Activated CD4-positive, alpha-beta memory T cell treated with anti-CD3 and anti-CD28 coated beads, Interleukin-2, amount 10 ng/mL, durations not matched to agents 7 days and 5 days (primary cell): ENCODE measurements at places on chromosomes 3 and 15.
A peak's percentile ranks its signal among the peaks of the same experiment; 100 is the strongest.

- peaks cover 26% of the 10 kb centered on the region for H3K4me1 ChIP-seq
- no peak overlapping the region for H3K27ac ChIP-seq
- DNase-seq: no peak
- no peaks in the 10 kb centered on the region for H3K36me3 ChIP-seq
- peaks cover 13% of the 10 kb centered on the region for H3K27me3 ChIP-seq
- H3K4me3 ChIP-seq: no peak overlapping the region
These were observed 2.7 kb downstream of the PCBP4 start for GRCh38 chr3:51964521-51964920.

GRCh38 chr3:148202386-148202785 is 495.3 kb upstream of the AGTR1 start:
- H3K4me1 ChIP-seq: no peaks in the 10 kb centered on the region
- H3K36me3 ChIP-seq: no peaks in the 10 kb centered on the region
- H3K4me3 ChIP-seq: no peak overlapping the region
- H3K27ac ChIP-seq: no peak overlapping the region

- DNase-seq: peak; percentile 53
- peak overlapping the region; percentile 80 for H3K27ac ChIP-seq
- H3K36me3 ChIP-seq: peaks cover 39% of the 10 kb centered on the region
These were observed 285.1 kb downstream of the LPP start for GRCh38 chr3:188439080-188439479.

GRCh38 chr3:193095366-193095765 is 145.7 kb upstream of the PLAAT1 start:
- peaks cover 2% of the 10 kb centered on the region for H3K27me3 ChIP-seq
- H3K4me3 ChIP-seq: no peak overlapping the region
- no peaks in the 10 kb centered on the region for H3K4me1 ChIP-seq
- no peaks in the 10 kb centered on the region for H3K36me3 ChIP-seq
- no peak for DNase-seq
- no peak overlapping the region for H3K27ac ChIP-seq

GRCh38 chr3:105166893-105167292 is 199.8 kb upstream of the ALCAM start:
- H3K27ac ChIP-seq: no peak overlapping the region
- no peak for DNase-seq
- no peaks in the 10 kb centered on the region for H3K4me1 ChIP-seq
- no peaks in the 10 kb centered on the region for H3K36me3 ChIP-seq

- H3K27me3 ChIP-seq: no peaks in the 10 kb centered on the region
- no peak overlapping the region for H3K27ac ChIP-seq
- H3K36me3 ChIP-seq: peaks cover 12% of the 10 kb centered on the region
- peaks cover 20% of the 10 kb centered on the region for H3K4me1 ChIP-seq
- no peak for DNase-seq
These were observed 78.4 kb downstream of the AKAP13 start for GRCh38 chr15:85458764-85459163.

- DNase-seq: peak; percentile 50
- H3K36me3 ChIP-seq: peaks cover 6% of the 10 kb centered on the region
- H3K27me3 ChIP-seq: no peaks in the 10 kb centered on the region
- no peak overlapping the region for H3K27ac ChIP-seq
- H3K4me3 ChIP-seq: no peak overlapping the region
- peaks cover 16% of the 10 kb centered on the region for H3K4me1 ChIP-seq
These were observed 62.7 kb downstream of the EOMES start for GRCh38 chr3:27659279-27660021.

DNA sequence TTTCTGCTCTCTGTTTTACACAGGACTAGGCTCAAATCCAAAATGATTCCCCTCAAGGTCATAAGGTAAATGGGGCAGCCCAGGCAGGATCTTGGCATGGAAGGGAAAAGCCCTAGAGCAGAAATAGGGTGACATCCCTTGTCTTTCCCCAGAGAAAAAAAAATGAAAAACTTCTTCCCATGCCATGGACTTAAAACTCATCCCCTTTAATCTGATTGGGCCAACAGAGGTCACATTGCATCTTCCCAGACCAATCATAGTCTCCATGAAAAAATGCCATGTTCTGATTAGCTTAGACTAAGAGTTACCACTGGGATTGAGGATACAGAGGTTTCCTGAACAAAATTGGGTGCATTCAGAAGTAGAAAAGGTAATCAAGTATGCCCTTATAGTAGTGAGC is 241.3 kb upstream of the LRTM1 start:
- DNase-seq: no peak
- H3K36me3 ChIP-seq: no peaks in the 10 kb centered on the region
- no peak overlapping the region for H3K27ac ChIP-seq
- H3K4me3 ChIP-seq: no peak overlapping the region
- H3K4me1 ChIP-seq: no peaks in the 10 kb centered on the region

GRCh38 chr15:57031605-57032004 is 113.2 kb downstream of the TCF12 start:
- no peaks in the 10 kb centered on the region for H3K36me3 ChIP-seq
- peaks cover 7% of the 10 kb centered on the region for H3K4me1 ChIP-seq
- no peaks in the 10 kb centered on the region for H3K27me3 ChIP-seq
- H3K27ac ChIP-seq: no peak overlapping the region
- DNase-seq: no peak

- H3K4me1 ChIP-seq: peaks cover 14% of the 10 kb centered on the region
- peaks cover 14% of the 10 kb centered on the region for H3K36me3 ChIP-seq
- no peak for DNase-seq
- H3K27ac ChIP-seq: peak overlapping the region; percentile 97
These were observed 41.2 kb downstream of the PTPN23 start for GRCh38 chr3:47421741-47422649.

DNA sequence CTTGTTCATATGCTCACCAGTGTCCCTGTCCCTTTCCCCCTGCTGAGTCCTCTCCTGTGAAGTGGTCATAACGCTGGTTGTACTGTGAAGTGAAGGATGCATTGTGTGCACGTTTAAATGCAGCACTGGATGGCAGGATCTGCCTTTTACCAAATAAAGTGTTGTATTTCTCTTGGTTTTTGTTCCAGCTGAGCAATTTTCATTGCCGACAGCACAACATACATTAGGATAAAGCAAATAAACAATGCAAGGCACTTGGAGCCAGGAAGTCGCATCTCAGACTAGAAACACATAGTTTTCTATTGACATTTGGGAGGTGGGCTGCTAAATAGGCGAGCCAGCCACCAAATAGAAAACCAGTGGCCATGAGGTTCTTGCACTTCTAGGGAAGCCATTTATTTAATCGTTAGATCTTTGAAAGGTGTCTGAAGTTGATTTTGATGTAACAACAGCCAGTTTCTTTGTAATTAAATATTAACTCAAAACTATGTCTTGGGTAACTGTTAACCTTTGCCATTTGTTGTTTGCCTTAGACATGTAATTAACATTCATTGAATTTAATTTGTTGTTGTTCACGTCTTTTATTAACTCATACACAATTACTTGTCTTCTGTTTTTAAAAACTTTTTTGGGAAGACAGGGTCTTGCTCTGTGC is 185.3 kb downstream of the FNDC3B start:
- no peaks in the 10 kb centered on the region for H3K4me1 ChIP-seq
- no peak for DNase-seq
- no peak overlapping the region for H3K27ac ChIP-seq
- peaks cover 15% of the 10 kb centered on the region for H3K36me3 ChIP-seq
- no peaks in the 10 kb centered on the region for H3K27me3 ChIP-seq
- no peak overlapping the region for H3K4me3 ChIP-seq

DNA sequence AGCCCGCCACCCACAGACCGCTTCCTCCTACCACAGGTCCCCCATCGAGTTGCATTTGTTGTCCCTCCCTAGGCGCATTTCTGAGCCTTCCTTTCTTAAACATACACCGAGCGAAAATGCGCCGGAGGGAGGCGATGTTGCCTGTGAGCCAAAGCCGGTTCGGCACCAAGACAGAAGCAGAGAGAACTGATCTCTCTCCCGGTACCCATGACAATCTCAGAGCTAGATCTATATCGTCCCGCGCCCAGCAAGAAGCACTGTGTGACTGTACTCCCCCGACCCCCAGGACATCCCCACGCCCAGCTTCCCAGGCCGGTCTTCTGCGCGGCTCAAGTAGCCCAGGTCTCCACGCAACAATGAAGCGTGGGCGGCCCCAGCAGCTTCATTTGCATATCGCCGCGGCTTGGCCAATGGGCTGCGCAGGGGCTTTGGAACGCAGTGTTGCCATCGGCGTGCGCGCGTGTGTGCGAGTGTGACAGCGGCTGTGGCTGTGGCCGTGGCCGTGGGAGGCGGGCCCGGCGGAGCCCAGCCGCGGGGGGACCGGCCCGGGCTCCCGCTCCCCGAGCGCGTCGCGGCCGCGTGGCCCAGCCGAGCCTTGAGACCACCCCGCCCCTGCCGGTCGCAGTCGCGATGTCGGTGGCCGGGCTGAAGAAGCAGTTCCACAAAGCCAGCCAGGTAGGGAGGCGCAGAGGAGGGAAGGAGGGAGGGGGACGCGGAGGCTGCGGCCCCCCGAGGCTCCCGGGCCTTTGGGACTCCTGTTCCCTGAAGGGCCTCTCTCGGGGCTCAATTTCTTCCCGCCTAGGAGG is at the start of gene SH3GL3:
Gene SH3GL3 (plus strand): TSS at position 438 of the 806 bp plus-strand sequence. CDS start 193 bp downstream, at position 631.
- H3K36me3 ChIP-seq: no peaks in the 10 kb centered on the region
- H3K4me1 ChIP-seq: peaks cover 4% of the 10 kb centered on the region
- DNase-seq: peak; percentile 51
- peaks cover 37% of the 10 kb centered on the region for H3K27me3 ChIP-seq

- DNase-seq: no peak
- H3K4me3 ChIP-seq: no peak overlapping the region
- H3K4me1 ChIP-seq: no peaks in the 10 kb centered on the region
- H3K36me3 ChIP-seq: no peaks in the 10 kb centered on the region
These were observed 74.5 kb downstream of the TMEM108 start for GRCh38 chr3:133112666-133113065.

GRCh38 chr15:82699726-82700125 is 9.9 kb downstream of the AP3B2 start:
- no peaks in the 10 kb centered on the region for H3K27me3 ChIP-seq
- no peak overlapping the region for H3K27ac ChIP-seq
- no peaks in the 10 kb centered on the region for H3K4me1 ChIP-seq
- H3K36me3 ChIP-seq: no peaks in the 10 kb centered on the region
- no peak for DNase-seq

- no peaks in the 10 kb centered on the region for H3K36me3 ChIP-seq
- no peak overlapping the region for H3K27ac ChIP-seq
- peaks cover 1% of the 10 kb centered on the region for H3K4me1 ChIP-seq
- DNase-seq: no peak
- peaks cover 6% of the 10 kb centered on the region for H3K27me3 ChIP-seq
- H3K4me3 ChIP-seq: no peak overlapping the region
These were observed 78.4 kb upstream of the HERC1 start for GRCh38 chr15:63912061-63912615.

DNA sequence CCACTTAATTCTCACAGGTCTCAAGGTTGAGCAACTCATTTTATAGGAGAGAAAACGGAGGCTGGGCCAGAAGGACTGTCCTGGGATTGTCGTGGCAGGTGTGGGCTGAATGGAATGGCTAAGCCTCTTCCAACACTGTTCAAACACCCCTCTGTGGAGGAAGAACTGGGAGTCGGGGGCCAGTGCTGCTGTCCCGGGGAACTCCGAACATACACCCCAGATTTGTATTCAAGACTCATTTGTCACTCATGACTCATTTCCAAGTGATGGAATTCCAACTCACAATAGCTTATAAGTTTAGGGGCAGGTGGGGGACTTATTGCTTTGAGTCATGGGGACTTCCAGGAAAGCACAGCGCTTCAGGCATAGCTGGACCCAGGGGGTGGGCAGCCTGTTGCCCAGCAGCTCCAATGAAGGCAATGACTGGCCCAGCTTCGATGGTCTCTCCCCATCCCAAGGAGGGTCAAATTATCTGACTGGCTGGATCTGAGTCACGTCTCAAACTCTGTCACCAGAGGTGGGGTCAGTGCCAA is 72.5 kb downstream of the TM2D3 start:
- no peak overlapping the region for H3K4me3 ChIP-seq
- no peaks in the 10 kb centered on the region for H3K36me3 ChIP-seq
- DNase-seq: no peak
- no peak overlapping the region for H3K27ac ChIP-seq
- no peaks in the 10 kb centered on the region for H3K4me1 ChIP-seq

DNA sequence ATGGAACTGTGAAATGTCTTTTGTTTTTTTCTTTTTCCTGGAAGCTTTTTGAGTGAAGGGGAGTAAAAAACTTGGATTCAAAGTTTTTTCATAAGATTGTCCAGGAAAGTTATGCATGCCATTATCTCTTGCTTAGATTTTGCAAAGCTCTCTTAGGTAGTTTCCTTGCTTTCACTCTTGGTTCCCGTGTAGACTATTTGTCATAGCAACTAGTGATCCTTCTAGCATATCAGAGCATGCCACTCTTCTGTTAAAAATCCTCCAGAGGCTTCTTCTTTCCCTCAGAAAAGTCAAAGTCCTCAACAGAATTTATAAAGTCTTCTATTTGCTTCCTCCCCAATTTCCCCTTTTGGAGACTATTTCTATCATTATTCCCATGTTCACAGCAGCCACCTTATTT is 21.1 kb downstream of the GTF2E1 start:
- DNase-seq: no peak
- H3K36me3 ChIP-seq: peaks cover 29% of the 10 kb centered on the region
- peaks cover 27% of the 10 kb centered on the region for H3K4me1 ChIP-seq

DNA sequence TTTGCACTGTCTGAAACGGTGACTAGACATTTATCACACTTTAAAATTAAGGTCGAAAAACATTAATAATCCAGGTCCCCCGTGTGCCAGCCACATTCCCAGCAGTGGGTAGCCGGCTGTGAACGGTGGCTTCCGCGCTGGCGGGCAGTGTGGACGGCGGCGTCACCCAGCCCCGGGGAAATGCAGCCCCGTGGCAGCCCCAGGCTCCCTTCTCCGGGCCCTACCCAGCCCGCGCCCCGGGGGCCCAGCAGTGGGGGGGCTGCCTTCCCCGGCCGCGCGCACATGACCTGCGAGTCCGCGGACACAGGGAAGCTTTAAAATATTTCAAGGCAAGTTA is 25.3 kb downstream of the GABRA5 start:
- no peak for DNase-seq
- no peak overlapping the region for H3K27ac ChIP-seq
- no peaks in the 10 kb centered on the region for H3K27me3 ChIP-seq
- H3K36me3 ChIP-seq: no peaks in the 10 kb centered on the region
- no peak overlapping the region for H3K4me3 ChIP-seq

DNA sequence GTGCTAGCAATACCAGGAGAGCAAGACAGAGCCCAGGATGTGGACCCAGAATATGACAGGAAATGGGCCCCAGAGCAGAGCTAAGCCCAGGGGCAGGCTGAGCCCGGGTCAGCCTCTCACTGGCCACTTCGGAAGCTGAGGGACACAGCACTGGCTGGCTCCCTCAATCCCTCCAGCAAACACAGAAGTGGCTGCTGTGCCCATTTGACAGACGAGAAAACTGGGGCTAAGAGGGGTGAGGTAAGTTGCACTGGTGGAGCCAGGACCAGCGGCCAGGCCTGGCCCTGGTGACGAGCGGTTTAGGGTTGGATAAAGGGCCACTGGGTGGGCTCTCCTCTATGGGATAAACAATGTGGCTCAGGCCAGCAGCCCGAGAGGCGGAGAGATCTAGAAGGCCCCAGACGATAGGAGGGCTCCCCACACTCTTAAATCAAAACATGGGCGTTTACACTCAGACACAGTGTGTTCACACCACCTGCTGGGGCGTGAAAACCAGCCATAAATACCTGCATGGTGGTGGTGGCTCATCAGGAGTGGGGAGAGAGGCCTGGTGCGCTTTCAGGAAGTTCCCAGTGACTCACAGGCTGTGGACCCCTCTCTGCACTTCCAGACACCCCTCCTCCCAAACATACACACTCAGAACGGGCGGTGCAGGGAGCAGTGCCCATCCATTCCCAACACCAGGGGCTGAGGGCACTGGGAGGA is 12.0 kb upstream of the LINGO1 start:
- H3K4me1 ChIP-seq: no peaks in the 10 kb centered on the region
- no peak overlapping the region for H3K4me3 ChIP-seq
- no peak overlapping the region for H3K27ac ChIP-seq
- H3K36me3 ChIP-seq: no peaks in the 10 kb centered on the region
- DNase-seq: no peak

GRCh38 chr3:123096126-123096525 is 29.3 kb downstream of the PDIA5 start:
- no peak overlapping the region for H3K27ac ChIP-seq
- H3K36me3 ChIP-seq: peaks cover 8% of the 10 kb centered on the region
- no peaks in the 10 kb centered on the region for H3K27me3 ChIP-seq
- no peak for DNase-seq
- H3K4me1 ChIP-seq: peaks cover 8% of the 10 kb centered on the region
- H3K4me3 ChIP-seq: no peak overlapping the region
